ENCODE measurements at places on chromosomes 16 and 17.

- no peak for DNase-seq
These were observed 31.8 kb upstream of the PRM1 start for GRCh38 chr16:11312718-11313492.

GRCh38 chr17:58388302-58389190 lies 28.8 kb downstream of the RNF43 start:
- no peak for DNase-seq

- DNase-seq = no peak
These were observed 128.4 kb downstream of the GSG1L start for GRCh38 chr16:27935076-27935475.

GRCh38 chr17:78979780-78980623 lies at the start of gene LGALS3BP:
Gene LGALS3BP, minus strand, starts transcription at chr17:78979923. Its CDS starts 2,732 bp downstream, at chr17:78977191.
- peak; percentile 98 for DNase-seq

DNA sequence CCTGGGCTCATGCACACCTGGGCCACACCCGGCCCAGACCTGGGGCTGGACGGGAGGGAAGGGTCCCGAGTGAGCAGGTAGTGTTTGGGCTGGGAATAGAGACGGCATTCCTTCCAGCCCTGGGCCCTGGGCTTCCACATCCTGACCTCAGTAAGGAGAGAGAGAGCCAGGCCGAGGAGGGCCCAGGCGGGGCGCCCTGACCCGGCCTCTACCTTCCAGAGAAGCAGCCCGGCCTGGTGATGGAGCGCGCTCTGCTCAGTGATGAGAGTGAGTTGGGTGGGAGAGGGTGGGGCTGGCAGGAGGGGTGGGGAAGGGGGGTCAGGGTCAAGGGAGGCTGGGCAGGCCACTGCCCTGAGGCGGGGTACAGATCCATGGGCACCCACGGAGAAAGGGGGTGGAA lies 13.6 kb upstream of the MYO15B start:
- DNase-seq = no peak

DNA sequence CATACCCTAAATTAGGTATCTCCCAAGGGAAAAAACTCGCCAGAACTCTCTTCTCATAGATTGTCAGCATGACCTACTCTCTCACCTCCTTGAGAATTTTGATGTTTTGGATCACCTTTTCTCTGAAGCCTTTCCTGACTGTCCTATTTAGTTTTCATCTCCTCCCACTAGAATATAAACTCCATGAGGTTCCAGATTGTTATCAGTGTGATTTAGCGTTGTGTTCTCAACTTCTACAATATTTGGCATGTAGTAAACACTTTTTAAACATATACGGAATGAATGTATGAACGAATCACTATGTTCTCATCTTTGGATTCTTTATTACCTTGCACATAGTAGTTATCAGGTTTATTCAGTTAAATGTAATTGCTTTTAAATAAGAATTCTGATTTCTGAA lies 88.7 kb downstream of the VMP1 start:
- no peak for DNase-seq

DNA sequence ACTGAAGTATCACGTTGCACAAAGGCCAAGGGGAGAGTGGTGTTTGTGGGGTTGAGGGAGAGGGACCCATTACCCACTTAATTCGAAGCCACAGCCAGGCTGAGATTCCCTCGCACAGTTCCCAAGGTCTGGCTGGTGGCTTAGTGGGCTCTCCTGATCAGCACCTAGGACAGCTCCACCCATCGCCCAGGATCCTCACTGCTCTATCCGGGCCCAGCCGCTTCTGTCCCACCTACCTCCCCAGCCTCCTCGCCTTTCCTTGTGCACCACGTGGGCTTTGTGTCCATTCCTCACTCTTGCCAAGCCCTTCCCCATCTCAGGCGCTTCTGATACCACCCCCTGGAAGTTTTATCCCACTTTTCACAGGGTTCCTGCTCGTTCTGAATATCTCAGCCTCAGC lies 163.5 kb downstream of the CCT6B start:
- DNase-seq = no peak

DNA sequence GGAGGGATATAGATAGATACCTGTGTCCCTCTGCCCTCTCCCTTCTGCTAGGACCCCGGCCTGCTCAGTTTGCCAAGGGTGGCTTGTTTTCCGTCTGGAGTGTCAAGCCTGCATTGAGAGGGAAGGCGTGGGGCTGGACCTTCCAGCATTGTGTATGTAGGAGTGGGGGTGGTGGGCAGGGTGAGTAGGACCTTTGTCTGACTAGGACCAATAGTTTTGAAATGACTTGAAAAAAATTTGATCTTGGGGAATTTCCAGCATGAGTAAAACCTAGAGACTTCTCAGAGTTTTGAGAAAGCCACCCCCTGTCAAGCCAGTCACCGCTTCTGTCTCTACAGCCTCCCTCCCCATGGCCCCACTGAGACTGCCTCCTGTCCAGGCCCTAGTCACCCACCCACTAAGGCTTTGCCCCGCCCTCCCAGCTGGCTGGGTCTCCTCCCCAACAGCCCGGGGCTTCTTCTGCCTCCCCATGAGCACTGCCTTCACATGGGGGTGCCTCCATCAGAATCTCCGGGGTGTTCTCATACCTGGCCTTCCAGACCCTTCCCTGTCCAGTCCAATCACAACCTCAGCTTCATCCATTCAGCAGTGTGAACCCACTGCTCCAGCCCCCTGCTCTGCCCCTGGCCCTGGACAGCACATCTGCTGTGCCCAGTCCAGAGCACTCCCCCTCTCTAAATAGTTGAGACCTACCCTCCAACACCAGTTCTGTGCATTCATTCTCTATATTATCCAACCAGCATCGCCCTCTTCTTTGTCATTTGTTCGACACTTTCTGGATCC lies 207.0 kb downstream of the MSI2 start:
- no peak for DNase-seq

Measured in SHP77 treated with DMSO at 0.1 percent for 48 hours (cell line).